ENCODE measurements at places on chromosomes 1 and 21.

DNA sequence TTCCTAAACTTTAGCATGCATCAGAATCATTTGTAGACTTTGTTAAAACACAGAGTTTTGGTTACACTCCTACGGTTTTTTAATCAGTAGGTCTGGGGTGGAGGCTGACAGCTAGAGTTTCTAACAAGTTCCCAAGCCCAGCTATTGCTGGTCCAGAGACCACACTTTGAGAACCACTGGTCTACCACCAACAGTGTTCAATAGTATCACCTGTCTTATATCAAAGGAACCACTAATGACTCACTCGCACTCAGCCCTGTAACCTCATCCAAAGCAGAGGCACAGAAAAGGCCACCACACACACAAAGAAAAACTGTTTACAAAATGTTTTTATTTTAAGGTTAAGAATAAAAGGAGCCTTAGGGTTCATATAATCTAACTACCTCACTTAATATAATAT lies 68.7 kb downstream of the HIVEP3 start:
- no peak for DNase-seq

DNA sequence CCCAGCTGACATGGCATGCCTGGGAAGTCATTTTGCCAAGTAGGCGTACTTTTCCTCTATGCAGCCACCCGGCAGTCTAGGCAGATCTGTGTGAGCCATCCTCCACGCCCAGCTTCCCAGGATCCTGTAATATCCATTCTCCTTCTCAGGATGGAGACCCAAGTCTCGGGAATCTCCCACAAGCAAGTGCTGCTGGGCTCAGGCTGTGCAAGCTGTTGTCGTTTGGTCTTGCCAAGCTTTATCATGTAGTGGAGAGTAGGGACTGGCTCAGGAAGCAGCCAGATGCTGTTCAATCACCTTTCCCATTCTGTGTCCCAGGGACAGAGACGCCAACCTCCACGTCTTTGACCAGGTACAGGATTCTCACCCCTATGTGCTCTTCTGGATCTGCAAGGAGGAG lies 191.1 kb upstream of the TMEM51 start:
- no peak for DNase-seq

DNA sequence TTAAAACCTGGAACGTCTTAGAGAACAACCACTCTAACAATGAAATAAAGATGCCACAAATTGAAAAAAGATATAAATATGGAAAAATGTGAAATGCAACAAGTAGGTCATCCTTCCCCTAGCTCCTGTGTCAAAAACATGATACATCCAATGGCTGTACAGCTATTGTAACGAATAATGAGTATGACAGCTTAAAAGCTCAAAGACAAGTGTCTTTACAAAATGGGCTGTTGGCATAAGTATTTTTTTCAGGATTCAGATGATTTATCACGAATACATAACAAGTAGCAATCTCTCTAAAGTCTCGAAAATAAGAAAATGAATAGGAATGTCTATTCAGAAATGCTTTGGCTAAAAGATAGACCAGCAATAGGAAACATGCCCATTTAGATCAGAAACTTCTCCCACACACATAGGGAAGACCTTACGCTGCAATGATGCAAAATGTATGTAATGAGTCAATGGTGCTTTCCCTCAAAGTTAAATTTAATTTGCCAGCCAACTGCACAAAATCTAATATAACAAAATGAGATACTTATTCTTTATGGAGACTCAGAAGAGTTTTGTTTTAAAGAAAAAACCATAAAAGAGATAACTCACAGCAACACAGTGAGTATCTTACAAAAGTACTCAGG lies 8.3 kb downstream of the TGFBR3 start:
- peak; percentile 47 for DNase-seq

GRCh38 chr1:33093004-33093403 lies 12.1 kb downstream of the AZIN2 start:
- DNase-seq: no peak

DNA sequence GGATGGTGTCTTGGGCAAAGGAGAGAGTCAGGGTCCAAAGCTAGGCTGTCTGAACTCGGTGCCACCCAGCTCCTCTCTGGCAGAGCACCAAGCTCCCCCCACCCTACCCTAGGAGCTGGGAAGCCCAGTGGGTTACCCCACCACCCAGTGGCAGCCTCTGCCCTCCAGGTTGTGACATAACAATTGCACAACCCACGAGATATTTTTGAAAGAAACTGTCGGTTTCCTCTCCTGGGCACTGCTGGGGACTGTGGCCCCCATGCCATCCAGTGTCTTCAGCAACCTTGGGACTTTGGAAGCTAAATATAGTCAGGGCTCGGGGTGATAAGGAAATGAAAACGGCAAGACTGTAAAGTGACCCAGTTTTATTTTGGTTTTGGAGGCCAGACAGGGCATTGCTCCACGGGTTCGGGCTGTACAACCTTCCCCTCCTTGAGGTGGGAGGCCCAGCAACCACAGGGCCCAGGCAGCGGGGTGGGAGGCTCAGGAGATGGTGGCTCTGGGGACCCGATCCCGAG lies 1.4 kb downstream of the CITED4 start:
- peak; percentile 69 for DNase-seq

- DNase-seq: no peak
These were observed 71.0 kb downstream of the PBX1 start for GRCh38 chr1:164629971-164630370.

- no peak for DNase-seq
These were observed 136.0 kb downstream of the LTN1 start for GRCh38 chr21:28856588-28857250.

DNA sequence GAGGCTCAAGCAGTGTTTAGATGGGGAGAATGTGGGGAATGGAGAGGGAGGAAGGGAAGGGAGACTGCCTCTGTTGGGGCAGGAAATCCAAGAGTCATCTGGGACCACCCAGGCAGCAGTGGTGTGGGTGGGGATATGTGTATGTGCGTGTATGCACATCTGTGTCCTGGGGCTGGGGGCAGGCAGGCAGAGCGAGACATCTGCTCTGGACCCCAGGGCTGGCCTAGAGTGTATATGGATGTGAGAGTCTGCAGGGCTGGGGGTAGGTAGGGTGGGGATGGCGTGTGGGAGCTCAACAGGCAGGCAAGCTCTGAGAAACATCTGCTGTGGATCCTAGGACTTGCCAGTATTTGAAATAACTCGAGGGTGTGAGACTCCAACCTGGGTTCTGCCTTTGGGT lies 3.5 kb downstream of the PTCH2 start:
- no peak for DNase-seq

- no peak for DNase-seq
These were observed 191.7 kb upstream of the ESRRG start for GRCh38 chr1:216914974-216915373.

GRCh38 chr1:55947446-55947845 lies 631.9 kb downstream of the PLPP3 start:
- no peak for DNase-seq

DNA sequence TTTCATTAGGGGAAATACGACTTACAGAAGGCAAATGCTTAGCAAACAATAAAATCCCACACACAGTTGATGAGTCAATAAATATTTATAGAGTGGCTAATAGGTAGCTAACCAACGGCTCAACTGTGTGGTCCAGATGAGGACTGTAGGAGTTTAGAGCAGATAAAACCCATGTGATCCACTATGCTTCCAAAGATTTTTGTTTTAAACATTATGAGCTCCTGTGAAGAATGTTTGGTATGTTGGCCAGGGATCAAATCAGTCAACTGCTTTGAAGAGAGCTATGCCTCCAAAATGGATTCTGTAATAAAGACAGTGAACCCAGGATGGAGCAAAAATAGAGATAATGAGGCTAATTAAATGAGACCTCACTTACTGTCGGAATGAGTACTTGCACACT lies 72.3 kb upstream of the COL11A1 start:
- no peak for DNase-seq

DNA sequence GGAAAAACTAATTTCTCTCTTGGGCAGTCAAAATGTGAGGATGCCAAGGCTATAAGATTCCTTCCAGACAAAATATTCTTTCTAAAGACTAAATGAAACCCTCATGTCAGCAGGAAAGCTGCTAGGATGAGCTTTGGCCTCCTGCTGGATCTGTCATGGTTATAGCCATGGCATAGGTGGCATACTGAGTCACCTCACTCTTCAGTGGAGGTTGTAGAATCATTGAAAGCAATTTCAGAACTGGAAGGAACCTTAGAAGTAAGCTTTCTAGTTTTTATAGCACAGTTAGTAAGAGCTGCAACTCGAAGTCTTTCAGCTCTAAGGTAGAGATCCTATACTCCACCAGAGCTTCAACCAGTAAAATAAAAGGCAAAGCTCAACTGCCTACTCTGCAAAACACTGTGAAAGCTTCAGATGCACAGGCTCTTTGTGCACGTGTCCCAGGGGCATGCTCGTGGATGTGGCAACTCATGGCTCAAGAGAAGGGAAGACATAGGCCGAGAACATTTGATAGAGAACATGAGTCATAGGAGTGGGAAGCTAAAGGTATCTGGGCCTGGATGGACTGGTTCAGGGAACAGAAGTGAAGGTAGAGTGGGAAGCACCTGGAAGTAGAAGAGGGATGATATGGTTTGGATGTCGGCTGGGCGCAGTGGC lies 5.8 kb downstream of the AVPR1B start:
- DNase-seq: no peak

DNA sequence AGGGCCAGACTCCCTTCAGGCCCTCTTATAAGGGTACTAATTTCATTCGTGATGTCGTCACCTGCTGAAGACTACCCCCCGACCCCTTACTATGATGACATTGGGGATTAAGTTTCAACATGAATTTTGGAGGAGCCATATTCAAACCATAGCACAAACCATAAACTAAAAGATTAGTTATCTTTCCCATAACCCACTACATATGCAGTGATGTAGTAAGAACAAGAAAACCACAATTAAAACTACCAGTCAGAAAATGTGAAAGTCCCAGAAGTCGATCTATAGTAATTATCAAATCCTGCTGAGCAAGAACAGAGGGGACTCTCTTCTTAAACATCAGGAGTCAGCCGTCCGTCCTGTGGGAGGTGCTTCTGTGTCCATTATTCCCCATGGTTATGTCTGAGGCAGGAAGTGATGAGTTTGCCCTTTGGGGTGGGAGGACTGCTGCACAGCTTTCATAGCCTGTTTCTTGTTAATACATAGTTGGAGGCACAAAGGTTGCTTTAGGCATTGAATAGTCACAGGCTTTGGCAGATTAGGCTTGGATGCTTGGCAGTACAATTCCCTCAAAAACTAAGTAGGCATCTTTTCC lies 35.9 kb upstream of the PTGFRN start:
- no peak for DNase-seq

DNA sequence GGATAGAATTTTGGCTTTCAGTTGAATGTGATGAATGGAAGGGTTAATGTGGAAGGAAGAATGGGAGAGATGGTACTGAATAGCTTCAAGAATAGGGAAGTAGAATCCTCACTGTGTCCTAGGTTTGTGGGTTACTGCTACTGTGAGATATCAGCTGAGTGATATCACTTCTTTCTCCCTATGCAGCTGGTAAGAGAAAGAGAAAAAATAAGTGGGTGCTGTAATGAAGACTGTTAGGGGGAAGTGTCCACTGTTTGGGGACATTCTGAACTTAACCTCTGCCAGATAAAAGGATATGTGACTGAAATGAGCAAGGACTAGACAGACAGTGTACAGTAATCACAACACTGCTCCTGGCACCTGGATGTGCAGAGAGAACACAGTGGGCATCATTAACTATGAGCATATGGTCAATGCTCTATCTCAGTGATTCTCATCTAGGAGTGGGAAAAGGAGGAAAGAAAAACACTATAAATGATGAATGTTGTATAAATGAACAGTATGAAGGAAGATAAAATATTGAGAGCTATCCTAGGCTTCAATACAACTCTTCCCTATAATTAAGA lies 25.6 kb upstream of the MOB3C start:
- peak; percentile 19 for DNase-seq

GRCh38 chr1:119453021-119453420 lies 38.1 kb downstream of the HSD3B2 start:
- DNase-seq: no peak

DNA sequence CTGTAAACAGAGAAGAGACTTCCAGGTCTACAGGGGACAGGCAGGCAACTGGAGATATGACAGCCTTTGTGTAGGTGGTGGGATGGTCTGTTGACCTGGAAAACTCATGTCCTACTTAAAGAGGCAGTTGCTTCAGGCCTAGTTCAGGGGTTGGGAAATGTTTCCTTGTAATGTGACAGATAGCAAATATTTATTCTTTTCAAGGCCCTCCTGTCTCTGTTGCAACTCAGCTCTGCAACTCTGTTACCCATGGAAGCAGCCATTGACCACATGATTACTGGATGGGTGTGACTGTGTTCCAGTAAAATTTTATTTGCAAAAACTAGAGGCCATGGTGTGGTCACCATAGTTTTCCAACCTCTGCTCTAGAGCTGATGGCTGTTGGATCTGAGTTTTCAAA lies 341.9 kb downstream of the PTBP2 start:
- no peak for DNase-seq

DNA sequence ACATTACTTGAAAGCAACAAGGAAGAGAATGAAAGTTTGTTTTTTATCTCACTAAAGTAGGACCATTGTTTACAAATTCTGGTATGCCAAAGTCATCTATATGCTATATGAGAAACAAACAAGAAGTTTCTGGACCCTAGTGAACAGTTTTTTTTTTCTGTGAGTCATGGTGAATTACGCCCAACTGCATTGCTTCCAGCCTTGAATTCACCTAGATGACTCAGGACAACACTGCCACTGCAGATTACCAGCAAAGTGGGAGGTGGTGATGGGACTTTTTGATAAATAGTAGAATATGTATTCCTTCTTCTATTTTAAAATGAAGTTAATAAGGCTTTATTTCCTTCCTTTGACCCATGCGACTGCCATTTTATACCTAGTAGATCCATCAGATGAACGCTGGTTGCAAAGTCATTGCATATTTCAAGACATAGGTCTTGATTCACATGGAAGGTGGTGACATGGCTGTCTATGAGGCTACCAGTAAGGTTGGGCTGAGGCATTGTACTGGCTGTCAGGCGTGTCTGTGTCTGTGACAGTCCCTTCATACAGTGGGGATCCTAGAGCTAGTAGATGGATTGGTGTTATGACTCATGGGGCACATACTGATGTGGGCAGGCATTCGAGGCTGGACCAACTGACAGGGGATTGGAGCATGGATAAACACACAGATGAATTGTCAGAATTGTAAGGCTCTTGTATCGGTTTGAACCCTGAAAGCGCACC lies 49.1 kb upstream of the APOBEC4 start:
- no peak for DNase-seq
